Smooth muscle cell of the brain vasculature (primary cell): ENCODE measurements at places on chromosomes 5 and 9.

DNA sequence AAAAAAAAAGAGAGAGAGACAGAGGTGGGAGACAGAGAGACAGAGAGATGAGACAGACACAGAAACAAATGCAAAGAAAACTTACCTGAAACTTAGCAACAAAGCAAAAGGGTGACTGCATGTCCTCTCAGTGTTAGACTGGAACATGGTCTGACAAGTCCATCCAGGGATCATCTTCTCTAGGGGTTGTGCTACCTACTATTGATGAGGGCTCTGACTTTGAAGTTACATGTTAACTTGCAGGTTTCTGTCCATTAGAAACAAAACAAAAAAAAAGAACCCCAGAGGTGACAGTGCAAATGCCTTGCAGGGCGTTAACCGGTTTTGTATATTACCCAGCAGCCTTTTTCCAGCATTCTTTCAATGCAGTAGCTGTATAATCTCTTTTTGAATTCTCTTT, 13.6 kb upstream of the SPARC start:
- DNase-seq: no peak

DNA sequence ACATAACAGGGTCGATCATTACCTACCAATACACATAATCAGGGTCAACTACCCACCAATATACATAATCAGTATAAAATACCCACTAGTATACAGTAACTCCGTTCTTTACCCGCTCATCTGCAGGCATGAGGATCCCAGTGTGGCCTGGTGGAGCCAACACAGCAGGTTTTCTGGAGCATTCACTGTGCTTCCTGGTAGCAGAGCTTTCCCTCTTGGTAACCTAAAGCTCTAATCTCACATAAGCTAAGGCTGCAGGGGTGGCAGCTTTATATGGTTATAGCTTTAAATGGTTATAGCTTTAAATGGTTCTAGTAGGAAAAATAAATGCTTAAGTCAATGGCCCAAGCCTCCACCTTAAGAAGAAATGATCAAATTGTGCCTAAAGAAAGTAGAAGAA, 11.9 kb downstream of the LCN1 start:
- no peak for DNase-seq

- no peak for DNase-seq
These were observed 11.3 kb upstream of the ANGPTL2 start for GRCh38 chr9:127133739-127134167.

DNA sequence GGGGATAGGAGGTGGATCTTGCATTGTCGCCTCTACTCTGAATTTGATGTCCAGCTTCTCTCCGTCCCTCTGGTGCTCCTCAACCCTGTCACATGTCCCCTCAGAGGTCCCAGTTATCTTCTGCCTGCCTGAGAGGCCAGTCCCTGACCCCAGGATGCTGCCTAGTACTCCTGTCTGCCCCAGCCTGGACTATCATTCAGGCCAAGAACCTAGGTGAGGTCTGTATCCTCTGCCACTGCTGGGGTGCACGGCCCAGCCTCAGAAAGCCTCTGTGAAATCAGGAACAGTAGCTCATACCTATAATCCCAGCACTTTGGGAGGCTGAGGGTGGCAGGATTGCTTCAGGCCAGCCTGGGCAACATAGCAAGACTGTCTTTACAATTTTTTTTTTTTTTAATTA, 8.6 kb downstream of the SPINK4 start:
- no peak for DNase-seq

- DNase-seq: no peak
These were observed 1371.1 kb upstream of the ACO1 start for GRCh38 chr9:31013371-31013770.

DNA sequence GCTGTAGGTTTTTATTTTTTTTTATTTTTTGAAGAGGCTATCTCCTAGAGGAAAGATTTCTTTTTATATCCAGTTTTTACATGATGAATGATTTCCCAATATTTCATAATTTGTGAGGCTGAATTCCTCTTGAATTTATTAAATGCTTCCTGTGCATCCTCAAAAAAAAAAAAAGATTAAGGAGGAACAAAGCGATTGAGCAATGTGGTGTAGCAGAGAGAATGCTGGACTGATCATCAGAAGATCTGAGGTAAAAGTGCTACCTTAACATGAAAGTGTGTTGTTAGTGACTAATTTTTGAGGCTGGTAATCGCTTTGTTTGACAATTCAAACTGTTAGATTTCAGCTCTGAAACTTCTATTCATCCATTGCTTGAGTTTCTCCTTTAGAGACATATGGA, 125.1 kb downstream of the ESM1 start:
- DNase-seq: no peak

- DNase-seq: no peak
These were observed 12.8 kb downstream of the COL23A1 start for GRCh38 chr5:178577376-178577839.

- DNase-seq: no peak
These were observed 86.4 kb downstream of the NR3C1 start for GRCh38 chr5:143316844-143317631.

- DNase-seq: no peak
These were observed 380.1 kb upstream of the RIOK2 start for GRCh38 chr5:97563050-97563657.

DNA sequence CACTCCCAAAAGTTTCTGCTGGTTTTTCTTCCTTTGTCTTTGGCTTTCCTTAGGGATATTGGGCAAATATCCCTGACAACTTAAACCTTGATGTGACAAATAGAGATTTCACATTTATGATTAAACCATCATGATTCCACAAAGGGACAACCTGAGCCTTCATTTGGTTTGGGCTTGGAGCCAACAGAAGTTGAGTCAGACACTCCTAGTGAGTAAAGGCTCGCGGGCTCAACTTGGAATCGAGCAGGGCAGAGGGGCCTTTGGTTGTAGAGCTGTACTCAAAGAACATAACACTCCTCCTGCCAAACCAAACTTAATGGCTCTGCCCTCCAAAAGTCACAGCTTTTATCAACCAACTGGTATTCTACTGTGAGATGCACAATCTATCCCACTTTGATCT, 290.2 kb upstream of the MAP3K1 start:
- no peak for DNase-seq

GRCh38 chr9:85501456-85501855, 240.3 kb downstream of the AGTPBP1 start:
- no peak for DNase-seq

DNA sequence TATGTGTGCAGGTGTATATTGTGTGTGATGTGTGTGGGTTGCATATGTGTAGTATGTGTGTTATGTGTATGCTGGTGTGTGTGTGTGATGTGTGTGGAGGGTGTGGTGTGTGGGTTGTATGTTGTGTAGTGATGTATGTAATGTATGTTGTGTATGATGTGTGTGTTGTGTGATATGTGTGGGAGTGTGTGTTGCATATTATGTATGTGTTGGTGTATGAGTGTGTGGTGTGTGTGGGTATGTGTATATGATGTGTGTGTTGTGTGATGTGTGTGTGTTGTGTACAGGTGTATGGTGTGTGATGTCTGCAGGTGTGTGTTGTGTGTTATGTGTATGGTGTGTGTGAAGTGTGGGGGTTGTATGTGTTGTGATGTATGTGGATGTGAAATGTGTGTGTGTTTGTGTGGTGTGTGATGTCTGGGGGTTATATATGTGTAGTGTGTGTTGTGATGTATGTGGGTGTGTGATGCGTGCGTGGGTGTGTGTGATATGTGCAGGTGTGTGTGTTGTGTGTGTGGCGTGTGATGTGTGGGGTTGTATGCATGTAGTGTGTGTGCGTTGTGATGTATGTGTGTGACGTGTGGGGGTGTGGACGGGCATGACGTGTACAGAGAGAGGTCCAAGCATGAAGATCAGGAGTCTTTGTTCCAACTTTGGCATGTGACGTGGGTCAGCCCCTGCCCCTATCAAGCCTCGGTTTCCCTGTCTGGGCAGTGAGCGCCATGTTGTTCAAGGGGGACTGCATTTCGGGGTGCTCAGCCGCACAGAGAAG, 8.5 kb upstream of the CRB2 start:
- no peak for DNase-seq

GRCh38 chr9:14913366-14913765, 3.1 kb upstream of the FREM1 start:
- DNase-seq: no peak

GRCh38 chr9:85443190-85443598, 298.6 kb downstream of the AGTPBP1 start:
- DNase-seq: no peak

- no peak for DNase-seq
These were observed 94.5 kb downstream of the PLPP1 start for GRCh38 chr5:55440188-55440646.

DNA sequence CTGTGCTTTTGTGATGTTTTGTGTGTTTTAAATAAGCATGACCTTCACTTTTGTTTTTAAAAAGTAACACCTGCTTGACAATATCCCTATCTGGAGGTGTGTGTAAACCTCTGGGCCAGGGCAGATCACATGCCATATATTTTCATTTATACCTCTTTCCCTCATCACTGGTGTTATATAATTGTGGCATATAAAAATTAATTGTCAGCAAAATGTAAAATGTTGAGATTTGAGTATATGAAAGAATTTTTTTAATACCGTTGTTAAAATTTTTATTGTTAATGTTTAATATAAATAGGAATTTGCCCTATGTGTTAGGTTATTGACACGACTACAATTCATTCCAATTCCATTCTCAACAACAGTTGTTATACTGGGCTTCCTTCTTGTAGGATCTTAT, 6.5 kb downstream of the CDH12 start:
- no peak for DNase-seq

DNA sequence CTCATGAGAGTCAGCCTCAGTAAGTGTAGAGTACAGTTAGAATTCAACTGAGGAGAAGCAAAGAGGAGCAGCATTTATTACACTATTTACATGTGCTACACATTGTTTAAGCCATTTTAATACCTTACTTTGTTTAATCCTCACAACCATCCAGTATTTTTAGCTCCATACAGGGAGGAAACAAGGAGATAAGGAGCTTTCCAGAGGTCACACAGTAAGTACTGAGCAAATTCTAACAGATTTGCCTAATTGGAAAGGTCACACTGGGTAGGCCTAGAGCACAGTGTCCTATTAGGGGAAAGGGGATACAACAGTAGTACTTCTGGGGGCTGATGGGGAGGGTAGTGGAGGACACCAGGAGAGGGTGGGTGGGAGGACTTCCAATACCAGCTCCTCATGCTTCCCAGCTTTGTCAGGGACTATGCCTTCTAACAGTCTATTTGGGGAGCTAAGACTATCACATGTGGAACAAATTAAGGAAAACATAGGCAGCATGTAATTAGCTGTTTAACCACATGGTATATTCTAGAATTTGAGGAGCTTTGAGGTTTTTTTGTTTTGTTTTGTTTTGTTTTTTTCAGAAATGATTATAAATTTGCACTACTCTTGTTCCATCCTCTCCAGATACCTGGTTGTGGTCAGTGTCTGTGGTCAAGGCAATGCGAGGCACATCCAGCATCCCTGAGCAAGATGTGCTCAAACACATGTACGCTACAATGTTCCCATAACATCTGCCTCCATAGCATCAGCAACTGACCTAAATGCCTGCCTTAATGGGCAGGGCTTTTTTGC, 96.0 kb upstream of the SLC12A2 start:
- no peak for DNase-seq

DNA sequence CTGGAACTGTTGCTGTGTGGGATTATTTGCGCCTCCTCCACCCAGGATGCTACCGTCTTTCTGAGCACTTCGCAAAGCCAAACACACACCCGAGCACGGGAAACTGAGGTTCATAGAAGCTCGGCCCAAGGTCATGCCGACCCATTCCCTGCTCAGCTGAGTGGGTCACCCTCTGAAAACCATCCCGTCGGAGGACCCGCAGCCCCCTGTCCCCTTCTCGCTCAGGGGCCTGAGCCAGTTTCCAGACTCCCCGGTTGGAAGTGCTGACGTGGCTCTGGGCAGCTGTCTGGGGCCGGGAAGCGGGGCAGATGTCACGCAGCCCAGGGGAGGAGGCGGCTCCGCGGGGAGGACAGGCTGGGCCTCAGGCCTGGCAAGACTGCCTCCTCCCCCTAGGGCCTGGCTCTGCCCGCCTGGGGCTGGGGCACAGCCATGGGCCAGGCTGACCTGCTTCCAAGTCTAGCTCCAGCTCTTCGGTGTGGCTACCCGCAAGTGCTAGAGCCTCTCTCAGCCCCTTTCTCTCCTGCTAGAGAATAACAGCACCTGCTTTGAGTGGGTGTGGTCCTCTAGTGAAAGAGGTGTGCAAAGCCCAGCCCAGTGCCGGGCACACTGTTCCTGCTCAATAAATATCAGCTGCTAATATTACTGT, 9.9 kb upstream of the CXXC5 start:
- no peak for DNase-seq

GRCh38 chr5:122083535-122083934, 5.5 kb upstream of the LOX start:
- DNase-seq: no peak

- no peak for DNase-seq
These were observed 35.4 kb downstream of the ADAMTS2 start for GRCh38 chr5:179309751-179310320.

DNA sequence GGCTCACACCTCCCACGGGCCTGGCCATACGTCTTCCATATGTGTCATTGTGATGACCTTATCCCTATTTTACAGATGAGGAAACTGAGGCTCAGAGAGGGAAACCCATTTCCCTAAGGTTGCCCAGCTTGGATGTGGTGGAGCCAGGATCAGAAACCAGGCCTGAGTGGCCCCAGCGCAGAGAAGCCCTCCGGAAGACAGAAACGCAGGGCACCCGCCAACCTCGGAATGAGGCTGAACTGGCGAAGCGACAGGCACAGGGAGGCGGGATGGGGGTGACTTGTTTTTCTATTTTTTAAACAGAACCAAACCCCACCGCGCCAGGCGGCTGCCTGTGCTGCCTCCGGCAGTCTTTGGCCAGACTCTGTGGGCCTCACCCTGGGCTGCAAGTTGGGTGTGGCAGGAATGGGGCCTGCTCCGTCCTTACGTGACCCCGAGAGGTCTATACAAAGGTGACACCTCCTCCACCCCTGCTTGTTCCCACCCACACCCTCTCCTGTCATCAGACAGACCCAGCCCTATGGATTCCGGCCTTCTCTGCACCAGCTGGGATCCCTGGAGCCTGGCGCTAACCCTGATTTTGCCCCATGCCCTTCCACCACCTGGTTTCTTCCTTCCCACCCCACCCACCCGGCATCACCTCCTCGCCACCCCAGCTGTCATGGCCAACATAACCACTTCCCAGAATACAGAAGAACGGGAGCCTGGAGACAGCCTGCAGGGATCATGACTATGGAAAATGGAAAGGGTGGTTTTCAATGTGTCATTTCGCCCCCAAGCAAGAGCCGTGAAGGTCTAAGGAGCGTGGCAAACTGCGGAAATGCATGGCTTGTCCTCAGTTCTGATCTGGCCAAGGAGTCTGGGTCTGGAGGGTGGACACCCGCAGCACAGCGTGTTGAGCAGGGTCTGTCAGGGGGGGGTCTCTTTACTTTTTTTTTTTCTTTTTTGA, 23.6 kb downstream of the PLPP7 start:
- DNase-seq: no peak

DNA sequence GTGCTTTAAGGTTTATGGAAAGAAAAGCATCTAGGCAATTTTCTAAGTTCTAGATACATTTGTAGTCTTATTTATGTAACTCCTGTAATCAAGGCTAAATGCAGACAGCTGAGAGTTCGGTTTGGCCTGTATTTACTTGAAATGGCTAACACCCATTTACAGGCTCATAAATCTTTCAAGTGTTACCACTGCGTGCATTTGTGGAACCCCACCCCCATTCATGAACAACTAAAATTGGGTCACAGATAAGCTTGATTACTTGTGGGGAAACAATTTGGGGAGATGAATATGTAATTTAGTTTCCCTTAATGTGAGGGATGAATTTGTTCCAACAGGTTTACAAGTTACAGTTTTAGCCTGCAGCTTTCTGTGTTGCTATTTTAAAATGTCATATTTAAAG, 360.6 kb downstream of the ARRDC3 start:
- DNase-seq: no peak

GRCh38 chr5:151683444-151683843, 3.3 kb downstream of the SPARC start:
- DNase-seq: no peak
